ENCODE measurements at places on chromosomes 7 and 10.

GRCh38 chr7:121501566-121501965 lies 105.5 kb upstream of the FAM3C start:
- DNase-seq = no peak

GRCh38 chr7:128407751-128408708 lies 1.8 kb downstream of the IMPDH1 start:
- peak; percentile 28 for DNase-seq

DNA sequence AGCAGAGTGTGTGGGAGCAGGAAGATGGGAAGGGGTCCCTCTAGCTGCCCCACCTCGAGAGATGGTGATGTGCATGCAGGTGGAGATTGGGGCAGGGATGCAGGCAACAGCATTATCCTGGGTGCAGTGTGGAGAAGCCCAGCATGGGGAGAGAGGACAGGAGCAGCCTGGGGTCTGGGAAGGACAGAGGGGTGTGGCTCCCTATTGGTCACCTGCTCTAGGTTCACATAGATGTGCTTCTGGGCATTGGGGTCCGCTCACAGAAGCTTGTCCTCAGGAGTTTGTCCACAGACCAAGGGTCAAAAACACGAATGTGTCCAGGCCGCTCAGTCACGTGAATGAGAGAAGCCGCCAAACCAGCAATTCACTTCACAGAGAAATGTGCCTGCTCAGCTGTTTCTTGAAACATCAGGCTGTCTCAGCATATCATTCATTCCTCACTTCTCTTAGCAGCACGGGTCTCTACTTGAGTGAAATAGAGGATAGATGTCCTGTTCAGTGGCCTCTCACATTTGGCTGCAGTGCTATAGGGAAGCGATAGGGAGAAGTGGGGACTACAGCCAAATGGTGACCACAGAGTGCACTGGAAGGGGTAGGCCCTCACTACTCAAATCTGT lies 11.5 kb upstream of the SLC29A3 start:
- peak; percentile 44 for DNase-seq

DNA sequence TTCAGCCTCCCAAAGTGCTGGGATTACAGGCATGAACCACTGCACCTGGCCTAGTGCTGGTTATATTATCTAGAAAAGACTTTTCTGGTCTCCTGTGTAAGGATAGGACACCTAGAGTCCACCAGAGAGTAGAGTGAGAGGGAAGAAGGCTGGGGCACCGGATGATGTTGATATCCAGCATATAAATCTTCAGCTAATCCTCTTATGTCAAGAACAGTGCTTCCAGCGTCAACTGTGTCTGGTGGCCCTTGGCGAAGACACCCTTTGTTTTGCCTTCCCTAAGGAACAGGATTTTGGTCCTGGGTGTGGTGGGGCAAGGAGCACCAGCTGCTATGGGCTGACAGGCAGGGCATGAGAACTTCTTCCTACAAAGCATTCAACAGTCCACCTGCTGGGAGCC lies 16.3 kb upstream of the INMT start:
- DNase-seq = no peak

GRCh38 chr7:41955893-41956675 lies 253.2 kb upstream of the INHBA start:
- DNase-seq = peak; percentile 92

GRCh38 chr10:44465401-44466115 lies 80.7 kb upstream of the CXCL12 start:
- no peak for DNase-seq

DNA sequence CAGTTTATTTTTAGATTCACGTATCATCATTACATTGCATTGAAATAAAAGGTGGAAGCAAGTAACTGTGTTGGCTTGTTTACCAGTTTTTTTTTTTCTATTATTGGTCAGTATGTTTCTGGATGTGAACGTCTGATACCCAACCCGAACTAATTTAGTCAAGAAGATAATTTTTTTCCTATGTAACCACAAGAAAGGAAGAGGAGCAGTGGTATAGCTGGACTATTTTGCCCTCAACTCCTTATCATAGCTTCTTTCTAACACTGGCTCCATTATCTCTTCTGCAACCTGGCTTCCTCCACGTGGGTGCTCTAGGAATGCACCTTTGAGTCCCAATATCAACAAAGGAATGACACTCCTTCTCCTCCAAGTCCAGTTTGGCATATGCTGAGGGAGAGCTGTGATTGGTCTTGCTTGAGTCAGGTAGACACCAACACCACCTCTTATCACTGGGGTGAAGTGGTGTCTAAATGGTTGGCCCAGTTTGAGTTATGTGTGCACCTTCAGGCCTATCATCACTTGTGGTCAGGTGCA lies 29.4 kb downstream of the OR9A2 start:
- no peak for DNase-seq

- DNase-seq = no peak
Measured at GRCh38 chr7:156947120-156947843, 2.2 kb upstream of the NOM1 start.

GRCh38 chr7:80635533-80635932 lies 2.9 kb upstream of the CD36 start:
- no peak for DNase-seq

GRCh38 chr10:90920986-90921666 lies at the start of gene ANKRD1:
TSS of gene ANKRD1 (minus strand) at chr10:90921087. CDS start at chr10:90921027, 60 bp downstream.
- DNase-seq = peak; percentile 58

DNA sequence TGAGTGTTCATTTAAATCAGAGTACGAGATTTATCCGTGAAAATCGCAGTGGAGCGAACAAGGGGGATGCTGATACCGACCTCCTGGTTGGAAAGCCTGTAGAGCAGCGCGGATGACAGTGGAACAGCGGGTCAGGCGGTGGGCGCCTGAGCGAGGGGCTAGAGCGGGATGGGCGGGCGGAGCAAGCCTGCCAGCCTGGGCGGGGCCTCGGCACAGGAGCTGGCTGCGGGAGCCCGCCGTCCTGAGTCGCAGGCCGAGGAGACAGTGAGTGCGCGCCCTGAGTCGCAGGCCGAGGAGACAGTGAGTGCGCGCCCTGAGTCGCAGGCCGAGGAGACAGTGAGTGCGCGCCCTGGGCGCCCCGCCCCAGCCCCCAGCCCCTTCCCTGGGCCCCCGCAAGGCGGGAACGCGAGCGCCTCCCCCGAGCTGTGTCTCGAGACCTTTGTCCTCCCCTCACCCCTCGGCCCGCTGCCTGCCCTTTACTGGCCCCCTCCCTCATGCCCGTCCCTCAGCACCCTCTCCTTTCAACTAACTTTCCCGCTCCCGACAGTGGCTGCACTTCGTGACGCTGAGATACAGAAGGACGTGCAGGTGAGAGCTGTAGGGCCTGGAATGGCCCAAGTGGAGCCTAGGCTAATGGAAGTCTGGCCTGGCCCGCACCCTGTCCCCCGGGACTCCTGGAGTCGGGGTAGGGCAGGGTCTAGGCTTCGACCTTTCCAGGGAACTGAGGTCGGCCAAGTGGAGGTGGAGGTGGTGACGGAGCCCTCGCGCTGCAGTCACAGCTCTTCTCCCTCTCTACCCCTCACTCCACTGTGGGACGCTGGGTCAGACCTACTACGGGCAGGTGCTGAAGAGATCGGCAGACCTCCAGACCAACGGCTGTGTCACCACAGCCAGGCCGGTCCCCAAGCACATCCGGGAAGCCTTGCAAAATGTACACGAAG lies at the start of gene AS3MT:
Gene AS3MT (plus strand): TSS at position 213 of the 941 bp plus-strand sequence. CDS start 123 bp downstream, at position 336.
- DNase-seq = peak; percentile 87

DNA sequence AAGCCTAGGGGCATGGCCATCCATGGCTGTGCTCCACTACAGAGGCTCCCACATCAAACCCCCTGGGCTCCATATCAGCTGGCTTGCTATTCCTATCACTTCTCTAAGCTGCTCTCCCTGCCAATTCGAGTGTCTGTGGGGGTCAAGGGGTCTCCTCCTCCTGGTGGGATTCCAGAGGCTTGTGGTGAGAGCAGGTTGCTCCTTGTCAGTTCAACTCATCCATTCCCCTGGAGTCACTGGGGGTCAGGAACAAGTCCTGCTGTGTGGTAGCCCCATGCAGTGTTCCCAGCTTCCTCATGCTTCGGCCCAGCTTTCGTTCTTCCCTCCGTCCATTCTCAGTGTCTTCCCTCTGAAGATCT lies 86.6 kb upstream of the UNC5B start:
- DNase-seq = no peak

DNA sequence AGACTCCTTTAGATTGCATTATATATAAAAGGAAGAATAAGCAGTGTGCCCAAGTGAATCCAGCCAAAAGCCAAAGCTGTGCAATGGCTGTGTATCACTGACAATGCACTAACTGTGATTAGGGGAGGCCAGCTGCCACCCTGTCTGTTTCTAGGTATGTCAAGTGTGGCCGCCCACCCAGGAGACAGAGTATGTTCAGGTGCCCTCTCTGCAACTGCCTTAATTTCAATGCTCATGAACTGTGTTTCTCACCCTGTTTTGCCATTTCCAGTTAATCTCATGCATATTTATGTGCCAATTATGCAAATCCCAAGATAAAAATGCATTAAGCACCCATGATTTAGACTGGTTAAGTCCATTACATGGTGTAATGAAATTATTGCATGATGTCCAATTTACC lies 159.4 kb downstream of the FRMD4A start:
- peak; percentile 48 for DNase-seq

- DNase-seq = no peak
Measured at GRCh38 chr7:50832744-50833143, 50.0 kb upstream of the GRB10 start.

DNA sequence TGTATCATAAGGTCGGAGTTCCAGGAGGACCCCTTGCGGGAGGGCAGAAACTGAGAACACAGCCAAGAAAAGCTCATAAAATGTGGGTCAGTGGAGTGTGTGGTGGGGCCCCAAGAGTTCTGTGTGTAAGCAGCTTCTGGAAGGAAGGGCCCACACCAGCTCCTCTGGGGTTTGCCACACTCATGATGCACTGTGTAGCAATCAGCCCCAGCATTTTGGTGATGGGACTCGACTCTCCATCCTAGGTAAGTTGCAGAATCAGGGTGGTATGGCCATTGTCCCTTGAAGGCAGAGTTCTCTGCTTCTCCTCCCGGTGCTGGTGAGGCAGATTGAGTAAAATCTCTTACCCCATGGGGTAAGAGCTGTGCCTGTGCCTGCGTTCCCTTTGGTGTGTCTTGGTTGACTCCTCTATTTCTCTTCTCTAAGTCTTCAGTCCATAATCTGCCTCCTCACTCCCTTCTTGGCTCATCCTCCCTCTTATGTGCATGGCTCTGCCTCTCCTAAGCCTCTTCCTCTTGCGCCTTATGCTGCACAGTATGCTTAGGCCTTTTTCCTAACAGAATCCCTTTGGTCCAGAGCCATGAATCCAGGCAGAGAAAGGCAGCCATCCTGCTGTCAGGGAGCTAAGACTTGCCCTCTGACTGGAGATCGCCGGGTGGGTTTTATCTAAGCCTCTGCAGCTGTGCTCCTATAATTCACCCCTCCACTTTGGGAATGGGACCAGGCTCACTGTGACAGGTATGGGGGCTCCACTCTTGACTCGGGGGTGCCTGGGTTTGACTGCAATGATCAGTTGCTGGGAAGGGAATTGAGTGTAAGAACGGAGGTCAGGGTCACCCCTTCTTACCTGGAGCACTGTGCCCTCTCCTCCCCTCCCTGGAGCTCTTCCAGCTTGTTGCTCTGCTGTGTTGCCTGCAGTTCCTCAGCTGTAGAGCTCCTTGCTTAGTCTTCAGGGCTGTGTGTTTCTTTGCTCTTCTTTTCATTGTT lies 17.8 kb downstream of the PRSS2 start:
- DNase-seq = no peak

DNA sequence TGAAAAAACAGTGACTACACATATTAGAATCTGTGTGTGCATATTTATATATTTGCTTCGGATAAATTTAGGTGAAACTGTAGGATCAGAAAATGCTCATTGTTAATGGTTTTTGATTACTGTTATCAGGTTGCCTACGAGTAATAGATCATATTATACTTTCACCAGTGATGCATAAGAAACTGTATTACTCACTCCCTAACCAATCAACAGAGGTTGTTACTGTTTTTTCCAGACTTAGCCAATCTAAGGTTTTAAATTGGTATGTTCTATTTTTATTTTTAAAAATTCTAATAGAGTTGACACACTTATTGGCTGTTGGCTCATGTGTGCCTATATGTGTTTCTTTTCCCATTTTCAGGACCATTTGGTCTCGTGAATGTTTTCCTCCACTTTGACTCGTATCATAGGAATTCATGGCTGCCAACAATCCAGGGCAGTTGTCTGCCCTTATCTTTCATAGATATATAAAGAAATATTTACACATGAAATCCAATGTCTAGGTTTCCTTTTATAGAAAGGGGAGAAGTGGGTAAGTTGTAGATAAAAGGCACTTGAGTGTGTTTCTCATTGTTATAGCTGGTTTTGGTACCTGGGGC lies 59.2 kb downstream of the ANLN start:
- no peak for DNase-seq

DNA sequence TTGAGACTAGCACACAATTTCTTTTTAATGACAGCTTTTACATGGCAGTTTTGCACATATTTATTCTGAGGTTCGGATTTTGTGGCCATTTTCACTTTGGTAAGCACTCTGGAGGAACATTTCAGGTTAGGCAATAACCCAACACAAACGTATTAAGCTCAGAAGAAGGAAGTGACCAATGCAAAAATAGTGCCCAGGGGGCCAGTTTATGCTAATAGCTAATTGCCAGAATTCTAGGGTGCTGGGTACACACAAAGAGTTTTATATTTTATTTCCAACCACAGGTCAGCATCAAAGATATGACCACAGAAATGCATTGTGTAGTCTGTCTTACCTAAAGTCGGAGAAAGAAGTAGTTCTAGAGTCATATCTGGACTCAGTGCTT lies 8.4 kb upstream of the AGR2 start:
- DNase-seq = no peak

- DNase-seq = peak; percentile 64
Measured at GRCh38 chr10:72146071-72146470, 57.7 kb upstream of the SPOCK2 start.

- no peak for DNase-seq
Measured at GRCh38 chr7:29248713-29249382, 54.3 kb downstream of the CHN2 start.

GRCh38 chr10:103145860-103146466 lies 47.1 kb downstream of the NT5C2 start:
- peak; percentile 68 for DNase-seq

DNA sequence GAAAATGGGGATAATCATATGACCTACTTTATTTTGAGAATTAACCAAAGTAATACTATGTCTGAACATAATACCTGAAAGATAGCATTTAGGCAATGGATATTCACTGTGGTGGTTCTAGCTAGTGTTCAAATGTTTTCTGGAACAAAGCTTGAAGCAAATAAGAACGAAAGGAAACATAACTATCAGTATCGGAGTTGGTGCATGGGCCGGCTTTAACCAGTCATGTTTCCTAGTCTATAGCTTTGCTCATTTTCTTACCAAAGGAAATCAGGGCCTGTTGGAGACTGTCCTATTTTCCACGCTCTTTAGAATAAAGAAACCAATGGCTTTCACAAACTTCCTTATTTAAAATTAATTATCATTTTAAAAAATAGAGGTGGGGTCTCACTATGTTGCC lies 8.9 kb downstream of the IL2RA start:
- no peak for DNase-seq

GRCh38 chr10:131642966-131643365 lies 257.8 kb upstream of the PPP2R2D start:
- no peak for DNase-seq

- DNase-seq = no peak
Measured at GRCh38 chr10:77138541-77138940, 499.1 kb downstream of the KCNMA1 start.

GRCh38 chr10:77422491-77423338 lies 214.9 kb downstream of the KCNMA1 start:
- DNase-seq = no peak

Measured in eye (tissue), 1 donor.